ENCODE measurements at places on chromosomes 5 and 9. TPM values are rescaled to one million over a fixed set of nuclear protein-coding genes. Genes with fewer than 3 reads are reported as not detected.

The GPR150 gene
- not detected for polyA plus RNA-seq

The IL4 gene
- not detected for polyA plus RNA-seq

The ARAP3 gene
- polyA plus RNA-seq = 20.8 TPM

DNA sequence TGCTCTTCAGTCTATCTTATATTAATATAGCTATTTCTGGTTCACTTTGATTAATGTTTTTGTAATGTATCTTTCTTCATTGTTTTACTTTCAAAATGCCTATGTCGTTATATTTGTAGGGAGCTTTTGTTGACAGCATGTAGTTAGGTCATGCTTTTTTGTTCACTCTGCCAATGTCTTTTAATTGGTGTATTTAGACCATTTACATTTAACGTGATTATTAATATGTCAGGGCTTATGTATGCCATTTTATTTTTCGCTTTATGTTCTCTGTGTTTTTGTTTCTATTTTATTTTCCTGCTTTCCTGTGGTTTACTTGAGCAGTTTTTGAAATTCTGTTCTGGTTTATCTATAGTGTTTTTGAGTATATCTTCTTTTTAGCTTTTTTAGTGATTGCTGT lies 10.8 kb downstream of the GARIN3 start:
- no peak for DNase-seq

- DNase-seq = no peak
Observed at GRCh38 chr5:37604290-37604689, 225.2 kb downstream of the WDR70 start.

All from right renal pelvis (tissue), 4 donors.